Cardiac muscle cell (in vitro differentiated cells and primary cell): ENCODE measurements at places on chromosomes 6 and 20.

- no peak for DNase-seq
Measured at GRCh38 chr20:48632017-48632824, 195.6 kb downstream of the PREX1 start.

DNA sequence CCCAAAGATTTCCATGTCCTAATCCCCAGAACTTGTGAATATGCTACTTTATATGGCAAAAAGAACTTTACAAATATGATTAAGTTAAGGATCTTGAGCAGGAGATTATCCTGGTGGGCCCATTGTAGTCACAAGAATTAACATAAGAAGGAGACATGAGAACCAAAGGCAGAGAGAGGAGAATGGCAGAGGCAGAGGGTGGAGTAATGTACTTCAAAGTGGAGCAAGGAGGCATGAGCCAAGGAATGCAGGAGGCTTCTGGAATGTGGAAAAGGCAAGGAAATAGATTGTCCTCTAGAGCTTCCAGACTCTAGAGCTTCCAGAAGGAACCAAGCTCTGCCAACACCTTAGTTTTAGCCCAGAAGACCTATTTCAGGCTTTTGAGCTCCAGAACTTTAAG, 147.4 kb downstream of the MOXD1 start:
- no peak for DNase-seq

DNA sequence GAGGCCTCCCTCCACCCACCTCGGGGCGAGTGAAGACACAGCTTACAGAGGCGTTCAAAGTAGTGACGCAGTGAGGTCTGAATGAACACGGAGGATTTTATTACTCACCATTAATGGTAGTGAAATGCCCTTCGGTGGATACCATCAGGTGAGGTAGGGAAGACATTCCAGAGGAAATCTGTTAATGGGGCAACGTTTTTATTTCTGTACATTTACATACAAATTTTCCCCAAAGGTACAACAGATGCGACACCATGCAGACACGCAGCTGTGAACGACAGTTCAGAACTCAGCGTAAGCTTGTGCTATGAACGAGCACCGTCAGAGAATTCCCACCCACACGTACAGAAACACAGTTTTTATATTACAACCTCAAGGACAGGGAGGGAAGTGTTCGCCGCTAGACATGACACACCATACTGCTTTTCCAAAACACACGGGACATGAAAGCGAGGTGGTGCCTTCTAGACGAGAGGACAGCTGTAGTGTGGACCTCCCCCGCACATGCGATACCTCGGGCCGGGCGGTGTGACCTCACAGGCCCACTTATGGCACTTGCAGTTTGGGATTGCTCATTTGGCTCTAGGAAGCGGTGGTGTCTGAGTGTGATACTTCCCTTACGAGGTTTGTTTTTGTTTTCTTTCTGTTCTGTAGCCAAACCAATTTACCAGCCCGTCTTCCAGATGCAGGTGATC, 10.7 kb downstream of the PSMG4 start:
- no peak for DNase-seq

DNA sequence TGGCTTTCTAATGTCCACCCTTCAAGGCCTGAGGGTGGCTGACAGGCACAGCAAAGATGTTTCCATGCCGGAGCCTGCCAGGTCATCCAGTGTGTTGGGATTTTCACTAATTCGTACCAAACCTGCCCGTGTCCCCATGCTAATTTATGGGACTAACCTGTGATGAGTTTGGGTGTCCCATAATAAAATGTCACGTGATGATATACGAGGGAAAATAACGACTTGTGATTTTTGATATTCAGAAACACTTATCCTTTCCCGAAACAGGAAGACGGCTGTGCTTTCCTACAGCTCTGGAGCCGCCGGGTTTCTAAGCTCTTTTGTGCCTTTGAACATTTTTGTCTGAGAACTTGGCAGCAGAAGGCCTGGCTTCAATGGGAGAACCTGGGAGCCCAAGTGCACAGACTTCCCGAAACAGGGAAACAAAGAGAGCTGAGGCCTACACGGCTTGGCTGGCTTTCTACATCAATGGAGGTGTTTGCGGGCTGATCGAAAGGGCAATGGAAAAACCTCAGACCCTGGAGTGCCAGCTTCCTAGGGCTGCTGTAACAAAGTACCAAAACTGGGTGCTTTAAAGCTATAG, 171.9 kb upstream of the JARID2 start:
- DNase-seq, result no peak

GRCh38 chr6:113564371-113565171, 292.6 kb upstream of the MARCKS start:
- peak; percentile 95 for DNase-seq

- DNase-seq, result no peak
Measured at GRCh38 chr20:39263076-39263475, 300.9 kb downstream of the DHX35 start.

DNA sequence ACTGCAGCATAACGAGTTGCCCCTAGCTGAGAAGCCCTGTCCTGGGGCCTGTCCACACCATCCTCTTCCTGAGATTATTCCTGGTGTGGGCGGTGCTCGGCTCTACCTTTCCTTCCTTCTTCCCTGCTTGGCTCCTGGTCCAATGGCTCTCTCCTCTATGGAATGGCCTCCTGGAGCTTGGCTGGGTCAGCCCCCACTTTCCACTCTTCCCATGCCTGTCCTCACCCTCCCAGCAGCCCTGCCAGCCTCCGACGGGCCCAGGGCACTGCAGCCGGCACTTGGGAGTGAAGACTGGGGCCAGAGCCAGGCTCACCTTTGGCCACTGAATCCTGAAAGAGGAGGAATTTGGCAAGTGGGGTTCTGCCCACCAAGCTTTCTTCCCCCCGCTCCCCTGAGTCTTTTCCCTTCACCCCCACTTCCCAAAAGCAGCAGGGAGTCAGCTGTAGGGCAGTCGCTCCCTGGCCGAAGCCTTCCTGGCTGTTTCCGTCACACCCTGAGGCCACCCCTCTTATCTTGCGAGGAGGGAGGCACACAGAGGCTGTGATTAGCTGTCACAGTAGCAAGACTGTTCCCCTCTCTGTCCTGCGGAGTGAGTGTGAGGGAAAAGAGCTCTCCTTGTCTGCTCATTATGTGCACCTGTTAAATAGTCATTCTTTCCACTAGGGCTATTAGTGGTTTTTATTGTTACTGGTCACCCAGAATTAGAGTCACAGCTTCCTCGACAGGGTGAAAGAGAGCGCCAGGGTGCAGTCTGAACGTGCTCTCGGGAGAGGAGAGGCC, 6.3 kb upstream of the CDSN start:
- DNase-seq, result no peak
